Thoracic aorta (tissue), 2 donors: ENCODE measurements at places on chromosomes 16 and 17.
A peak's percentile ranks its signal among the peaks of the same experiment; 100 is the strongest.

GRCh38 chr16:81604960-81605383 lies 160.4 kb downstream of the CMIP start:
- no peak for DNase-seq

DNA sequence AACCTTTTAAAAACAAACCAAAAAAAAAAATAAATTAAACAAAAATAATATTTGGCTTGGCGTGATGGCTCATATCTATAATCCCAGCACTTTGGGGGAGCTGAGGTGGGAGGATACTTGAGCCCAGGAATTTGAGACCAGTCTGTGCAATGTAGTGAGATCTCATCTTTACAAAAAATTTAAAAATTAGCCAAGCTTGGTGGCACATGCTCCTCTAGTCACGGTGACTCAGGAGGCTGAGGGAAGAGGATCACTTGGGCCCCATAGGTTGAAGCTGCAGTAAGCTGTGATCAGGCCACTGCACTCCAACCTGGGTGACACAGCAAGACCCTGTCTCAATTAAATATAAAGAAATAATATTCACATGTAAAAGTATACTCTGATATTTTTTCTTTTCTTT lies 12.2 kb downstream of the GNGT2 start:
- DNase-seq = no peak

GRCh38 chr17:82369211-82369610 lies 2.4 kb upstream of the UTS2R start:
- DNase-seq = no peak

GRCh38 chr17:10318535-10318934 lies 54.3 kb downstream of the MYH13 start:
- DNase-seq = no peak

DNA sequence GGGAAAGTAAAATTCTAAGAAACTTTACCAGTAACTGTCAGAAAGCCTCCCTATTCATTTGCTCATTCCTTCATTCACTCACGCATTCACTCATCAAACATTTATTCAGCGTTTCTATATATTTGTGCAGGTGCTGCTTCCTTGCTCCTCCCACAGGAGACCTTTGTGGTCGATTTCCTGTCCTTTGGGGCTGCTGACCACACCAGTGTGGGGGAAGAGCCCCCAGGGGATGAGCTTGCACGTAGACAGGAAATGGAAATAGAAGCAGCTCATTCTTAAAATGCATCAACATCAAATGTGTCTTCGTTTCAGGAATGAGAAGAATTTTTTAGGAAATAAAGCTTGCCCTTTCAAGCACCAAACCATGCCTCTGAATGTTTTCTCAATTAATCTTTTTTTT lies 9.6 kb downstream of the PIK3R6 start:
- DNase-seq = no peak

GRCh38 chr17:62121025-62121730 lies 56.1 kb upstream of the MED13 start:
- DNase-seq = no peak

DNA sequence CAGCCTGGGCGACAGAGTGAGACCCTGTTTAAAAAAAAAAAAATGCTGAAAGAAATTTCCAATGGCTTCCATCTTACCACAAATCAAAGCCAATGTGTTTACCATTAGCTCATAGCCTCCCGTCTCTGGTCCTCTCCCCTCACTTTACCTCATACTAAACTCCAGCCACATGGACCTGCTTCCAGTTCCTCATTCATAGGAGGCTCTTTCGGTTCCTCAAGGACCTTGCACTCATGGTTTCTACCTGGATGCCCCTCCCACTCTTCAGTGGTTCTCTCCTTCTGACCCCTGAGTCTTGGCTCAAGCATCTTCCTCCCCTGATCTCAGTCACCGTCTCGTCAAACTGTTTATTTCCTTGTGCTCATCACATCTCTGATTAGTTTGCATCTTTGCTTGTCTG lies 3.8 kb upstream of the DEF8 start:
- DNase-seq = no peak

- DNase-seq = no peak
Measured at GRCh38 chr16:85860413-85861094, 38.4 kb upstream of the IRF8 start.

- DNase-seq = no peak
Measured at GRCh38 chr17:28416703-28417311, 10.8 kb upstream of the SLC46A1 start.

- no peak for DNase-seq
Measured at GRCh38 chr16:85645021-85645589, 32.0 kb downstream of the GSE1 start.

- DNase-seq = no peak
Measured at GRCh38 chr16:57167953-57168352, 17.9 kb downstream of the PSME3IP1 start.

DNA sequence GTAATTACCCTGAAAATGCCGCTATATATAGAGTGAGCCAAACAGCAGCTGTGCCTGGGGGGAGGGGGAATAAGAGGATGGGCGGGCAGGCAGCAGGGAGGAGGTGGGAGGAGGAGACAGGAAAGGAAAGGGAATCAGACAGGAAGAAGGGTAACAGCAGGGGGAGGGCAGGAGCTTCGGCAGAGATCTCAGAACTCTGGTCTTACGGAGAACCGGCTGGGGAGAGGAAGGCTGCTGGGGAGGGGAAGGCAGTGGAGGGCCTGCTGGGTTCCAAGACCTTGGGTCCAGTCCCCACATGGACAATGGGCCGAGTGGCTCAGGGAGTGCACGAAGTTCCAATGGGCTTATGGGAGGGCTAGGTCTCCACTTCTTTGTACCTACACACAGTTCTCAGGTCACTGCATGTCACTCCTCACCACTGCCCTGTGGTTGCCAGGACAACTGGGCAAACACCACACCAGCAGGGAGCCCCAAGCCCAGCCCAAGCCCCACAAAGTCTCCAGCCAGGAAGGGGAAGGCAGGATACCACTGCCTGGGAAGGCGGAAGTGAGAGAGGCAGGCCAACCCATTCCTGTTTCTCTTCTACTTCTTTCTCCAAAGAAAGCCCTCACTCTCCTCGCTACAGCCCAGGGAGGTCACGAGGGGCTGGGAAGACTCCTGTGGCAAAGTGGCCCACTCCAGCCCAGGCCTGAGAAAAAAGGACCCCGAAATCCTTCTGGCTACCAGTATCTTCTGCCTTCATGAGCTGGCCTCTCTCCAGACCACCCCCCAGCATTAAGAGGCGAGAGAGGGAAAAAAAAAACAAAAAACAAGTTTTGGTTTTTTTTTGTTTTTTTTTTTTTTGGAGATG lies 25.3 kb downstream of the G6PC3 start:
- no peak for DNase-seq

DNA sequence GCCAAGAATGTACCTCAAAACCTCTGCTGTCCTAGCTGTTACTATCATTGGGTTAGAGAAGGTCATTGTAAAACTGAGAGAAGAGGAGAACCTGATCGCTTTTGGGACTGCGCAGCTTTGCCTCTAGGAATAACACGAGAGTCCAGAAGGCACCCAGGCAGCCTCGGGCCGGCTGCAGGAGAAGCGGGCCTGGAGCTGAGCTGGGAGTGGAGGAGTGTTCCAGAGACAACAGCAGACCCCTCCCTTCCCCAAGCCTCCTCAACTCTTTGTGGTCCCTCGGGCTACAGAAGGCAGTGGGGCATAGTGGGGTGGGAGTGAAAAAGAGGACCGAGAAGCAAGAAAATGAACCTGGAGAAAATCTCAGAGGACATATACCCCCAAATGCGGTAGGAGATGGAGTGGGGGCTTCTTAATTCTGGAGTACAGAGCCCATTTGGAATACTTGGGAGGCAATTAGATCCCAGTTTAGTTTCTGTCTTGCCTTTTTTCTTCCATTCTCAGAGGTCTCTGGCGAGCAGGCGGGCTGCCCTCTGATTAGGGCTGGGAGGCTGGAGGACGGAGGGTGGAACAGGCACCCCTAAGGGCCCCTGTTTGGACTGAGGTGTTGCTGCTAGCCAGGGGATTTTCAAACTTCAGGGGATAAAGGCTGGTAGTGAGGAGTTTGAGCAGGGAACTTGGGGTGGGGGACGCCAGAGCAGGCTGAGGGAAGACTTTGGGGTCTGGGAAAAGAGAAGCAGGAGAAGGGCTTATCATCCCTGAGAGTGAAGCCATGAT lies 13.3 kb upstream of the HOXB2 start:
- no peak for DNase-seq

- no peak for DNase-seq
Measured at GRCh38 chr16:4962716-4963115, 4.6 kb downstream of the SEC14L5 start.

GRCh38 chr17:45437465-45438283 lies 5.0 kb upstream of the ARHGAP27 start:
- no peak for DNase-seq

DNA sequence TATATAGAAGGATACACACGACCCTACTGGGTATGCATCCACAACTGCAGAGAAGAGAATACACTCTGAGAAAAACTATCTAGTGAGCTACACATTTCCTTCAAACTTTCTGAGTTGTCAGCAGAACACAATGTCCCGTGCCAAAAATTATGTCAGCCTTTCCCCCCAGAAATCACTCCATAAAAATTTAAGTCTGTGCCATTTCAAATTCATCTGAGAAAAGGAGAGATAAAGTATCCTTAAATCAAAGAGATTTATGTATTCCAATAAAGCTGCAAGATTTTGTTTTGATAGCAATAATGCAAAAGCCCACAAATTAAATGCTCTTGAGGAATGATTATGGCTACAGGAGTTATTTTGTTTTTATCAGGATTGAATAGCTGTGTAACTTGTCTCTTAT lies 760.1 kb downstream of the CDH11 start:
- no peak for DNase-seq

GRCh38 chr17:70520447-70520846 lies 351.1 kb downstream of the KCNJ2 start:
- no peak for DNase-seq

DNA sequence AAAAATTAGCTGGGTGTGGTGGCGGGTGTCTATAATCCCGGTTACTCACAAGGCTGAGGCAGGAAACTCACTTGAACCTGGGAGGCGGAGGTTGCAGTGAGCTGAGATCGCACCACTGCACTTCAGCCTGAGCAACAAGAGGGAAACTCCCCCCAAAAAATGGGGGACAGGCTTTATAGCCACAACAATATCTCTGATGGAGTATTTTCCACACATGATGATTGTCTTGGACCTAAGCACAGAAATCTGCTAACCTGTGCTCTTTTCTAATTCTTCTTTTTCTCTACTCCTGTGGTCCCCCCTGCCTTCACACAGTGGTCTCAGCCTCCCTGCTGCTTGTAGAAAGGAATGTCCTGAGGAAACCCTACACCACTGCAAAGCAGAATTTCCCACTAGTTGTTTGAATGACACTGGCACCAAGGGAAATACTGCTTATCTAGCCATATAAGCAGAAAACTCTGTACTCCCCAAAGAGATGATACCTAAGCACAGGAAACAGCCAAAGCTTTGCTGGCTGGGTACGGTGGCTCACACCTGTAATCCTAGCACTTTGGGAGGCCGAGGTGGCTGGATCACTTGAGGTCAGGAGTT lies 117.6 kb downstream of the USP31 start:
- no peak for DNase-seq

GRCh38 chr16:19196871-19197270 lies 28.8 kb downstream of the SYT17 start:
- DNase-seq = no peak

GRCh38 chr17:74392848-74393247 lies 25.5 kb downstream of the GPR142 start:
- DNase-seq = no peak

- DNase-seq = no peak
Measured at GRCh38 chr17:65554553-65555223, 6.8 kb downstream of the AXIN2 start.

DNA sequence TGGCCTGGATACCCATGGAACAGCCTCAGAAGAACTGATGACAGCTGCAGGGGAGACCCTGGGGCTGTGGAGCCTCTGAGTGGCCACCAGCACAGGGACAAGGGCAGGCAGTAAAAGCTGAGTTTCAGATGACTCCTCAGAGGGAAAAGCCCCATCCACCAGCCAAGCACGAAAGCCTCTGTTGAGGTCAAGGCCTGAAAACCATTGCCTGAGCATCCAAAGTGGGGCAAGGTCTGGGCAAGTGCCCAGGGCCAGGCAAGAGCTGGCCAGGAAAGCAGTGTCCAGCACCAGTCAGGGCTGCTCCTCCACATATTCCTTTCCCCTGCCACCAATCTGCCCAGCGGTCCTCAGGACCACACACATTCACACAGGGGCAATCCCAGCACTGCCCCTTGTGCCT lies 16.4 kb downstream of the ATP6V0D1 start:
- no peak for DNase-seq

- no peak for DNase-seq
Measured at GRCh38 chr16:84307209-84307954, 12.7 kb downstream of the WFDC1 start.

- no peak for DNase-seq
Measured at GRCh38 chr16:22797551-22797950, 16.4 kb upstream of the HS3ST2 start.

- DNase-seq = no peak
Measured at GRCh38 chr16:10213748-10214147, 31.5 kb upstream of the GRIN2A start.

DNA sequence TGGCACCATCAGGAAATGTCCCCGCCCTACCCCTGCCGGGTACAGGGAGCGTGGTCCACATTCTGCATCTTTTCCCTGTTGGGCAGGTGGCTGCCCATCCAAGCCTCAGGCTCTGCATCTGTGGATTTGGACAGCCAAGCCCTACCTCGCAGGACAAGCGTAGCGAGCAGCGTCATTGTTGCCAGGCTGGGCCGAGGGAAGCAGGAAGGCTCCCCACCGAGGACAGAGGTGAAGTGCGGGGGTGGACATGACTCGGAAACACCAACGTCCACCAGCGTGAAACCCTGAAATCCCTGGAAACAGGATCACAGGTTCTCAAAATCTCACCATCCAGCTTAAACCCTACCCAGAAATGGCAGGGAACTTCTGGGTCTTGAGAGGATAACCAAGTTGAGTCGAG lies 73.6 kb downstream of the SOCS1 start:
- DNase-seq = no peak

GRCh38 chr17:56142325-56142724 lies 10.9 kb upstream of the ANKFN1 start:
- no peak for DNase-seq

- DNase-seq = peak; percentile 33
Measured at GRCh38 chr17:83199500-83200201, 120.2 kb downstream of the METRNL start.

DNA sequence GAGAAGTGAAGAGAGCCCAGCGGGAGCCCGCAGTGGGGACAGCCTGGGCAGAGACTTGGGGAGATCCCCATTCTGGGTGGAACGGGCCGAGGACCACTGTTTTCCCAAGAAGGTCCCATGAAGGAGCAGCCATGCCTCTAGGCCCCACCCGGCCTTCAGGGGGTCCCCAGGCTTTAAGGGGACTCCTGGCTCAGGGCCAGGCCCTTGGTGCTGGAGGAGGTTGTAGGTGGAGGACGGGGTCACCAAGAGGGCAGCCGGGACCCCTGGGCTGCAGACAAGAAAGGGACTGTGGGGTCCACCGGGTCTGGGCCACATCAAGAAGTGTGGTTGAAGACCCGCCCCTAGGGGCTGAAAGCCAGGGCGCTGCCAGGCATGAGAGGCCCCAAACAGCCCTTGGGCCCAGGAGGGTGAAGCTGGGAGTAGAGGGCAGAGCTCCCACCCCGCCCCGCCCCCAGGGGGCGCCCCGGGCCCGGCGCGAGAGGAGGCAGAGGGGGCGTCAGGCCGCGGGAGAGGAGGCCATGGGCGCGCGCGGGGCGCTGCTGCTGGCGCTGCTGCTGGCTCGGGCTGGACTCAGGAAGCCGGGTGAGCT lies at the start of gene PRSS21:
TSS of gene PRSS21 (plus strand) at position 487 of the 589 bp plus-strand sequence. CDS start at position 519, 32 bp downstream.
- no peak for DNase-seq

- no peak for DNase-seq
Measured at GRCh38 chr17:9615486-9615885, 29.8 kb upstream of the USP43 start.

- DNase-seq = no peak
Measured at GRCh38 chr17:31311526-31311925, 2.3 kb downstream of the EVI2B start.
